ENCODE measurements at places on chromosomes 3 and 15.
A peak's percentile ranks its signal among the peaks of the same experiment; 100 is the strongest.

- peak; percentile 36 for DNase-seq
Observed at GRCh38 chr3:9468460-9468859, 71.0 kb downstream of the SETD5 start.

- no peak for DNase-seq
Observed at GRCh38 chr3:41874022-41874421, 87.9 kb downstream of the ULK4 start.

DNA sequence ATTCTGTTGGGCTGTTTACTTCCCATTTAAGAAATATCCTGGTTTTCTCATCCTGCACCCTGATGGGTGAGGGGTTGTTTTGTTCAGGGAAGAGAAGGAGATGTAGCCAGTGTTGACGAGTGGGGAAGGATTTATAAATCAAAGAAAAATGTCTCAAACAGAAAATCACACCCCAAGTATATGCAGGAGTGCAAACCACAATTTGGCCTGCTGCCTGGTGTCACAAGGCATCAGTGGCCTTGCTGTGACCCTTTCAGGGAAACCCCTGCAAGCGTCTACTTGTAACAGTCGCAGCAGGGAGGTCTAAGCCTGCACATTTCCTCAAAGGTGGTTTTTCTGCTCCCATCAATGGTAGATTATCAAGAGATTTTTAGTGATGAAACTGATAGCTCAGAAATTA is 132.6 kb upstream of the LRRN1 start:
- no peak for DNase-seq

GRCh38 chr3:158702815-158703481 is 29.3 kb downstream of the RARRES1 start:
- peak; percentile 79 for DNase-seq

DNA sequence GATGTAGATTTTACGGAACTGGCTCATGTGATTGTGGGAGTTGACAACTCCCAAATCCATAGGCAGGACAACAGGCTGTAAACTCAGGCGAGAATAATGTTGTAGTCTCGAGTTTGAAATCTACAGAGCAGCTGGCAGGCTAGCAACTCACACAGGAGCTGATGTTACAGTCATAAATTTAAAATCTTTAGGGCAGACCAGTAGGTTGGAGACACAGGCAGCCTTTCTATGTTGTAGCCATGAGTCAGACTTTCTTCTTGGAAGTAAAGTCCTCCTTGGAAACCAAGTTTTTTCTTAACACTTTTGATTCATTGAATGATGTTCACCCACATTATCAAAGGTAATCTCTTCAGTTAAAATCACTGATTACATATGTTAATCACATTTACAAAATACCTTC is 89.1 kb upstream of the ALCAM start:
- peak; percentile 62 for DNase-seq

- peak; percentile 95 for DNase-seq
Observed at GRCh38 chr15:59349680-59350420, 22.8 kb downstream of the MYO1E start.

DNA sequence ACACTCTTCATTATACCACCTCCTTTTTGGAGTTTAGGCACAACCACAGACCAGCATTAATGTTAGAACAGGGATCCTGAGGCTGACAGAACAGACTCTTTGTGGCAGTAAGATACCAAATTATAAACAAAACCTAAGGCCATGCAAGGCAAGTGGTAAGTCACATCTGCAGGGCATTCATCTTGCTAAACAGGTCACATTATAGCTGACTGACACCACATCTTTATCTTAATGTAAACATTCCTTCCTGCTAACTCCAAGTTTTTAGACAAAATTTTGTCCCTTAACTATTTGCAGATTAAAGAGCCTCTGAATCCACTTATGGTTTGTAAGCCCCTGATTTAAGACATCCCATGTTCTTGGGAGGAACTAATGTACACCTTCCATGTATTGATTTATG is 500.6 kb downstream of the PYDC2 start:
- no peak for DNase-seq

DNA sequence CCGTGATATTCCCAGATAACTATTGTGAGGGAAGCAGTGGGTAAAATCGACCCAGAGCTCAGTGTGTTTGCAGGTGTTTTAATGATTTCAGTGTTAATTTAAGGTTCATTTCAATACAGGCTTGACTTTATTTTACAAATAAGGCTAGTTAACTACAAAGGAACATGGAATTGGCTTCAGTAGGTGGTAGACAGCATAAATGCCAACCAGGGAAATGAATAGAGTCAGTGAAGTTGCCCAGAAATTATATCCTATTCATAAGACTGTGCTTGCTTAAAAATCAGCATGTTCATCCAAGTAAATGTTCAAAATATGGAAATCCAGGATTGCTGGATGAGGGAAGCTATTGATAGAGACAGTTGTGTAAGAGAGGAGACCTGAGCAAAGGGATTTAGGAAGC is 66.1 kb downstream of the LARS2 start:
- DNase-seq = no peak
